ENCODE measurements at places on chromosomes 4 and X. TPM values are rescaled to one million over a fixed set of nuclear protein-coding genes. Genes with fewer than 3 reads are reported as not detected.

GRCh38 chr4:86398187-86398586 lies 38.3 kb upstream of the MAPK10 start:
- no peak for DNase-seq

DNA sequence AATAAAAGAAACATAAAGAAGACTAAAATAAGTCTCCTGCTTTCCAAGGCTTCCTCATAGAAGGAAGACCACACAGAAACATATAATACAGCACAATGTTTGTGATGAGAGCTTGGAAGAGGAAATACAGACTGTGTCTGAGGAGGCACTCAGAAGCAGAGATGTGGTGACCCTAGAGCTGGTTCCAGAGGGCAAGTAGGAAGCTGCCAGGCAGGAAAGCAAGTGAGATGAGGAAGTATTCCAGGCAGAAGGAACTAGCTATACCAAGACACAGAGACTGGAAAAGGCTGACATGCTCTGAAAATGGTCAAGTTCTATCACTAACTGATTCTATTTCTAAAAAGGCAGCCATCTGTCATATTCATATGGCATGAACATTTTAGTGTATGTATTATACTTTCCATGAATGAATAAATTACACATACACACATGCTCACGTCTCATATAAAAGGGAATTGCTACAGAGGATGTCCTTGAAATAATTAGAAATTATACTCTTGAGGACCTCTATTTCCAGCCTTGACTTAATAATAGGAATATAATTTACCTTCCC lies 16.6 kb upstream of the HSFX2 start:
- no peak for DNase-seq

DNA sequence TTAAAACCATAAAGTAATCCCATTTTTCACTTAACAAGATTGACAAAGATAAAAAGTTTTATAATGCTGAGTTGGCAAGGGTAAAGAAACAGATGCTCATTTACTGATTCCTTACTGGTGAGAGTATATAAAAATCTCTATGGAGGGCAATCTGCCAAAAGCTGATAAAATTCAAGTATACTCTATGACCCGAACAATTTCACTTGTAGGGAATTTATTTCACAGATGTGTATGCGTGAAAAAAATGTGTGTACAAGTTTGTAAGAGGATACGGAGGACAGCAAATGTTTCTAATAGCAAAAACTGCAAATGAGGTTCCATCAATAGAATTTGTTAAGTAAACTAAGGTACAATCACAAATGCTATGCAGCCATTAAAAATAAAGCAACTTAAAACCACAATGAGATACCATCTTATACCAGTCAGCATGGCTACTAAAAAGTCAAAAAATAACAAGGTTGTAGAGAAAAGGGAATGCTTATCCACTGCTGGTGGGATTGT lies 23.4 kb downstream of the DHX15 start:
- no peak for DNase-seq

MGAT4D gene
- total RNA-seq, result not detected

MAGEC2 gene
- not detected for total RNA-seq

WFS1 gene
- 66.0 TPM for total RNA-seq
